ENCODE measurements at places on chromosomes 2 and 18.

DNA sequence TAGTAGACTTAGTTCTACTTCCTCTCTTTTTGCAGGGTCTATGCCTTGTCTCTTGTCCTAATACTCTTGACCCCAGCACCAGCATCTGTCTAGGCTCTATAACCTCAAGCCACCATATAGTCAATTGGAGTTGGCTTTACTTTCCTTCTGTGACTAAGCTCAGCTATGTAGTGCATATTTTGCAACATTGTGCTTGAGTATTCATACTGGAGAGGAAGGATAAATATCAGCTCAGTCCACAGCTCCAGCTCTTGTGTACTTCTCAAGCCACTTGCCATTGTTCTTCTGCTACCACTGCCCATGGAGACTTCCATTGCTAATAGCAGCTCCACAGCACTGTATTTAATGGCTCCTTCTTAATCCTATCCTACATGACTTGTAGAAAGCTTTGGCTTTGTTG lies 35.5 kb upstream of the CD28 start:
- no peak for DNase-seq

DNA sequence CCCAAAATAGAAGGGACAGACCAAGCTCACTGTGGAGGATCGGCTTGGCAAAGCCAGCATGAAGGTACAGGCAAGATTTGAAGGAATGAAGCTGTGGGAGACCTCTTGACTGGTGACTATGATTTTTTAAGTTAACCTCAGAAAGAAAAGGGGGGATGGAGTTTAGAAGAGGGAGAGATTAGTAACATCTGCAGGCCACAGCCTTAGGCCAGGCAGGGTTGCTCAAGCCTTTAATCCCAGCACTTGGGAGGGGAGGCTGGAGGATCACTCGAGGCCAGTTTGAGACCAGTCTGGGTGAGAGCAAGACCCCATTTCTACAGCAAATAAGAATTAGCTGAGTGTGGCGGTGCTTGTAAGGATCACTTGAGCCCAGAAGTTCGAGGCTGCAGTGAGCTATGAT lies 46.6 kb downstream of the ZNF532 start:
- no peak for DNase-seq

GRCh38 chr2:72180351-72180750 lies 32.7 kb upstream of the CYP26B1 start:
- DNase-seq, result no peak

DNA sequence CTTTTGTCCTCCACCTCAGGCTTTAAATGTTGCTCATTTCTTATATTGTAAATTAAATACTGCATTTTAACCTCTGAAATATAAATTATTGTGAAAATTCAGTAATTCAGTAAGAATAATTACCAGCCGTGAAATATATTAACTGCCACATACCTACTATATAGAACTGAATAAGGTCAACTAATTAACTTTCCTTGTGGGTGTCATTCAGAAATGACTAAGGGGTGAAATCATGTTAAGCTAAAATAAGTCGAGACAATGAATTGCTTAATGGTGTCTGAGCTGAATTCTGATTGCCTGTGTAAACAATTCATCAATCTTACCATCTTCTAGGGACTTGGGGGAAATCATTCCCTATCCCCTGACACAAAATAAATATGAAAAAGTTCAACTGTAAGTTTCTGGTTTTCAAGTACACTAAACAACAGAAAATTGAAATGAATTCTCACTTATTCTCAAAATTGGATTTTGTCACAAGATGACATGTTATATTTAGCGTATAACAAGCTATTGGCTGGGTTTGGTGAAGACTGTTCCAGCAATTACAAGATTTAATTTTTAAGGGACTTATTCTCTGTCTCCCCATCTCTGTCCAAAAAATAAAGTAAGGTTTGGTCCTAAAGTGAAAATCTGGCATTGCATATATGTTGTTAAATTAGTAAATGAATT lies 255.1 kb downstream of the METTL4 start:
- DNase-seq, result no peak

DNA sequence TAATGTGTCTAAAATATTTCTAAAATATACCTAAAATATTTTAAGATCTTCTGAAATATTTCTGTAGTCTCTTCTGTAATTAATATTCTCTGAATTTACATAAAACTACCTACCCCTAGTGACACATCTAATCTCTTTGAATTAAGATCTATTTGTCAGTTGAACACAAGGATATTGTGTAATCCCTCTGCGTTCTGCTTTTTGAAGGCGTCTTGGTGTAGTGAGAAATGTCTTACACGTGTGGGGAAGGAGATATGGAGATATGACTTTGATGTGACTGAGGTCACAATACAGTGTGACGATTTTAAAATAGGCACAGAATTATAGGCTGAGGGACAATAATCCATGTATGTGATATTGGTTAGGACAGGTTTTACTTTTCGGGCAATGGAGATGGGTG lies 79.8 kb downstream of the DOK6 start:
- DNase-seq, result no peak

- no peak for DNase-seq
Measured at GRCh38 chr2:127389778-127390435, 2.1 kb upstream of the MAP3K2 start.

- DNase-seq, result no peak
Measured at GRCh38 chr2:206983161-206983859, 44.0 kb downstream of the CPO start.

GRCh38 chr2:105802587-105802986 lies 57.9 kb downstream of the NCK2 start:
- no peak for DNase-seq

GRCh38 chr2:189350540-189351209 lies 90.6 kb upstream of the WDR75 start:
- no peak for DNase-seq

- DNase-seq, result no peak
Measured at GRCh38 chr2:230358305-230358704, 31.3 kb downstream of the SP140L start.

DNA sequence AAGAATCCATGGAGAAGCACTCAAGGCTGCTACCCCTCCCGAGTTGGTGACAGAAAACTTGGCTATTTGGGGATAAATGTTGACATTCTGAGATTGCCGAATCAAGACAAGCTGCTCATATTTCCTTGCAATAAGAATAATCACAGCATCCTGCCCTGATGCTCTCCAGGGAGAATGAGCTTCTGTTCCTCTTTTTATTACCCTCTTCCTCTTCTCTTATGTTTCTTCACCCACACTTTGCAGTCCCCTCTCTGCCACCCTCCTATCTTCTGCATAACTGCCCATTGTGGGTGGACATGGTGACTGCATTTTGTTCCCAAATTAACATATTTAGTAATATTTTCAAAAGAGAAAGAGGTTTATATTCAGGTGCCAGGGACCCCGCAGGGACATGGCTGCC lies 11.9 kb upstream of the MSGN1 start:
- no peak for DNase-seq

- no peak for DNase-seq
Measured at GRCh38 chr2:144358979-144359541, 160.9 kb downstream of the ZEB2 start.

- no peak for DNase-seq
Measured at GRCh38 chr2:29462293-29462692, 347.1 kb downstream of the CLIP4 start.

DNA sequence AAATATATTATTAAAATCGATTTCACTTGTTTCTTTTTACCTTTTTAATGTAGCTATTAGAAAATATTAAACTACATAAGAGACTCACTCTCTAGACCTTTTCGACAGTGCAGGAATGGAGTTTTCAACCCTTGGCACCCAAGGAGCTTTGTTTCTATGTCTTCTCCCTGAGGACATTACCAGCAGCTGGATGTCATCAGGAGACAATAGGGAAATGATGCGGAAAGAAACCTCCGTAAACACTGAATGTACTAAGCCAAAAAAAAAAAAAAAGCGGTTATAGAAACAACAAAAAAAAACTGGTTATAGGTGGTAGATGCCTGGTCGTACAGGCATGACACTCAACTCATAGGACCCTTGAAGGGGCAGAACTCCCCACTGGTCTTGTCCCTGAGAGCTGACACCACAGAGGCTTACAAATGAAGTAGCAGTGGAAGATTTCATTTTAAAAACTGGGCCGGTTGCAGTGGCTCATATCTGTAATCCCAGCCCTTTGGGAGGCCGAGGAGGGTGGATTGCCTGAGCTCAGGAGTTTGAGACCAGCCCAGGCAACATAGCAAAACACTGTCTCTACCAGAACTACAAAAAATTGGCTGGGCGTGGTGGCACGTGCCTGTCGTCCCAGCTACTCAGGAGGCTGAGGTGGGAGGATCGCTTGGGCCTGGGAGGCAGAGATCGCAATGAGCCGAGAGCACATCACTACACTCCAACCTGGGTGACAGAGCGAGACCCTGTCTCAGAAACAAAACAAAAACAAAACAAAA lies 23.8 kb downstream of the THAP4 start:
- no peak for DNase-seq

GRCh38 chr2:155115846-155116245 lies 417.4 kb downstream of the KCNJ3 start:
- DNase-seq, result no peak

- DNase-seq, result no peak
Measured at GRCh38 chr2:112110966-112111365, 27.2 kb upstream of the FBLN7 start.

GRCh38 chr2:11260979-11261378 lies 83.5 kb downstream of the ROCK2 start:
- DNase-seq, result no peak

DNA sequence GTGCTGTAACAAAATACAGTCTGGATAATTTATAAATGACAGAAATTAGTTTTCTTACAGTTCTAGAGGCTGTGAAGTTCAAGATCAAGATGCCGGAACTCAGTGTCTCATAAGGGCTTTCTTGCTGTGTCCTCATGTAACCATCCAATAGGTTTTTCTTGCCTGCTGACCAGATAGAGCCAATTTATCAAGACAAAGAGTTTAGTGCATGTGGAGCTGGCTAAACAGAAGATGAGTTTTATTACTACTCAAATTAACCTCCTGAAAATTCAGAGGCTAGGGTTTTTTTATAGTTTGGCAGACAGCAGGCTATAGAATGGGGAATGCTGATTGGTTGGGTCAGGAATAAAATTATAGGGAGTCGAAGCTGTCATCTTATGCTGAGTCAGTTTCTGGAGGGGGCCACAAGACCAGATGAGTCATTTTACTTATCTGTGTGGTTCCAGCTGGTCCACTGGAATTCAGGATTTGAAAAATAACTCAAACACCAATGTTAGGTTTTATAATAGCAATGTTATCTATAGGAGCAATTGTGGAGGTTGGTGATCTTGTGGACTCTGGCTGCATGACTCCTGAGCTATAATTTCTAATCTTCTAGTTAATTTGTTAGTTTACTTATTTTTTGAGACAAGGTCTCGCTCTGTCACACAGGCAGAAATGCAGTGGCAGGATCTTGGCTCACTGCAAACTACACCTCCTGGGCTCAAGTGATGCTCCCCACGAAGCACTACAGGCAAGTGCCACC lies 3.2 kb upstream of the PDK1 start:
- no peak for DNase-seq

- no peak for DNase-seq
Measured at GRCh38 chr2:176876493-176877103, 336.0 kb upstream of the HNRNPA3 start.

DNA sequence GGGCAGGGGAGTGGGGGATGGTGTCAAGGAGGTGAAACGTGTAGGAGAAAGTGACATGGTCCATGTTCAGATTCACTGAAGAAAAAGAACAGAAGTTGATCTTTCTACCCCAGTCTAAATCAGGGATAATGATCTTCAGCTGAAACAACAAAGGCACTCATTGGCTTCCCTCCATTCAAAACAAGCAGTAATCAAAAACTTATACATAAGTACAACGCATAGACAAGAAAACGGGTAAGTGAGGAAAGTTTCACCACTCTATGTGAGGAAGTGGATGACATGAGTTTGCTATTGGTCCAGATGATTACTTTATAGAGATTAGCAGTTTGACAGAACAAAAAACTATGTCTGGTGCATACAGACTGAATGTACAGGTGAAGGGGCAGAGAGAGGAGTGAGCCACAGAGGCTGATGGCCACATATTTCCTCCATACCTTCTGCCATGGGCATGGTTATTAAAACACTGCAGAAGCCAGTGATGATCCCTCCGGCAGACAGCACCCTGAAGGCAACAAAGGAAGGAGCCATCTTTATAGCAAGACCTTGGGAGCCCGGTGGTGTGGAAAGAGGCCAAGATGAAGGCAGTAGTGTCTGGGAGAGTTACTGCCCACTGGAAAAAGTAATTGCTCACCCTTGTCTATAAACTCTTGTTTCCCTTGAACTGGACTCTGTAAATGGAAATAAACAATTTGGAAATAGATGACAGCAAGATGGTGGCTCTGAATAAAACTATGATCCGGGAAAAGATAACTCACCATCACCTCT lies 57.7 kb downstream of the SLC25A12 start:
- no peak for DNase-seq

- DNase-seq, result no peak
Measured at GRCh38 chr2:160362541-160362940, 131.1 kb downstream of the RBMS1 start.

DNA sequence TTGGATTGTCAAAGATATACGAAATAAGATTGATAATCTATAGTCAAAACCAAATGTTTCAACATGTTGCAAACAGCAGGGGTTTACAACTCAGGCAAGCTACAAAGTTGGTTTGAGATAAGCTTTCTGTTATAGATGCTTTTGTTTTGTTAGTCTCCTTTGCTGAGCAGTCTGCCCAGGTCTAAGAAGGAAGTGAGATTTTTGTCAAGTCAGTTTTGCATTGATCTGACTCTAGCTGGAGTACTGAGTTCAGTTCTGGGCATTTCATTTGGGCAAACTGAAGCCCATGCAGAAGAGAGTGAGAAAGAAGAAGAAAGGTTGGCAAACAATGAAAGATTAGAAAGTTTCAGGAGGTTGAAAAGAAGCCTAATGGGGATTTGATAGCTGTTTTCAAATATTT lies 983.0 kb upstream of the SLC39A10 start:
- no peak for DNase-seq

GRCh38 chr2:16096962-16097361 lies 156.6 kb downstream of the MYCN start:
- DNase-seq, result no peak

DNA sequence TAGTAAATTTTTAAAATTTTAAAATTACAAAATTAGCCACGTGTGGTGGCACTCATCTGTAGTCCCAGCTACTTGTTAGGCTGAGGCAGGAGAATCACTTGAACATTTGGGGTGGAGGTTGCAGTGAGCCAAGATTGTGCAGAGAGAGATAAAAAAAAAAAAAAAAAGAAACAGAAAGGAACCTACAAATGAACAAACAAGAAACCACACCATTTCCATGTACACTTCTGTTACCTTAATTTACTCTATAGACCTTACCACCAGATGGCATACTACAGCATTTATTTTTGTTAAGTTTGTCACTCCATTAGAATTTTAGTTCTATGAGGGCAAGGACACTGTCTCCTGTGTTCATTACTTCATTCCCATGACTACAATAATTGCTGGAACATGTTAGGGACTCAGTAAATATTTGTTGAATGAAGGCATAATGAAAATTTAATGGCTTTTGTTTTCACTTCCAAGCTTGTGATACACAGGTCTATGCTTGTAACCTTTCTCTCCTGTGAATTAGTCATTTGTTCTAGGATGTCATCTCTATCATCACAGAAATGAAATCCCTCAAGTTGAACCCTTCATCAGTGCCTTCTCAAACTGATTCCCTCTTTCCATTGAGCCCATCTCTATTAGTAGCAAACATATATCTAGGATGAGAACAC lies 76.0 kb downstream of the ARHGAP15 start:
- no peak for DNase-seq

- no peak for DNase-seq
Measured at GRCh38 chr2:113964436-113964835, 74.5 kb downstream of the ACTR3 start.
